ENCODE measurements at places on chromosomes 4 and X.
A peak's percentile ranks its signal among the peaks of the same experiment; 100 is the strongest.

DNA sequence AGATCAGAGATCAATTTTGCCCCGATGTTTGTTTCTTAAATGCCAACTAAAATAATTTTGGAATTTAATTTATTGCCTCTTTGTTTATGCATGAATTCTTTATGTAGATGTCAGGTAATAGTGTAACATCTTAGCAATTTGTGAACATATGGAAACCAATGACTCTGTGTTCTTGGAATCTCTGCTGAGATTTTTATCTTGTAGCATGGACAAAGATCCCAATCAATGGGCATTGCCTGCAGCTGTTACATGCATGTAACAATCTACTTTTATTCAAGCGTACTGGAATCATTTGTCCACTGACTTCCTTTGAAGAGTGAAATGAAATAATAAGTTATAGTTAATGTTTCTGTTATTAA, 61.6 kb upstream of the ARSJ start:
- DNase-seq = no peak

DNA sequence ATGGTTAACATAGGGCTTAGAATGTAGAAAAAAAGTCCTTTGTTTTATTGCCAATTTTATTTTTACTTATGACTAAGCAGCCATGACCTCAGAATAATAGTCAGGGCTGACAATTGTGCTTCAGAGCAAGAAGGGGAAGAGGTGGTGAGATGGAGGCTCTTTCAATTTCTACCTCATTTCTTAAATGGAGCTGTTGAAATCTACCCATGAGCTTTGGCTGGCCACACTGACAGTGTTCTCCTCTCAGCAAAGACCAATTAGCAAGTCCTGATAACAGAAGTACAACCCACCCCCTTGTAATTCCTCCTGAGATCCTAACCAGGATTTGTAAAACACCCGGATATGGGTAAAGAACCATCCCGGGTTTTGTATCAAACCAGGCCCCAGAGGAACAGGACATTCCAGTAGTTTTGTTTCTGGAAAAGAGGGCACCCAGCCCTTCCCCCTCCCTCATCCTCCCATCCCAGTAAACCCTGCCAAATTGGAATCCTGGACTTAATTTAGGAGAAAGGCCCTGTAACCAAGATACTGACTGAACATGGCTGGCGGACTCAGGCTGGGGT, at the start of gene HEPH:
Gene HEPH (plus strand): TSS at position 399 of the 563 bp plus-strand sequence. CDS start 6,324 bp downstream, outside the sequence.
- DNase-seq = peak; percentile 0

GRCh38 chrX:55841962-55842752, 124.6 kb downstream of the RRAGB start:
- no peak for DNase-seq

DNA sequence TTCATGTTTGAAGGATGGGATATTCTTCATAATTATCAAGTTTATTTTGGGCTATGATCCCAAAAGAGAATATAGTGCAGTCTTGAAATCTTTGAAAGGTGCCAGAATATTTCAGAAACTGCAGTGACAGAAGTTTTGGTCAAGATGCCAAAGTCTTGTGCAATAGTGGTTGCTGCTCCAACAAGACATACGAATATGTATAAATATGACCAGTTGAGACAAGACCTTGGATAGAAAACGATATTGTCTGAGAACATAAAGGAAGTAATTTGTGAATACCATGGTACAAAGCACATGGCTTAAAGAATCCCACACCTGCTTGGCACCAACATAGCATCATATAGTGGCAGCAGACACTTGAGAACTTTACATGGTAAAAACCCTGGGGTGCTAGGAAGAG, 48.6 kb upstream of the AMELX start:
- DNase-seq = no peak

DNA sequence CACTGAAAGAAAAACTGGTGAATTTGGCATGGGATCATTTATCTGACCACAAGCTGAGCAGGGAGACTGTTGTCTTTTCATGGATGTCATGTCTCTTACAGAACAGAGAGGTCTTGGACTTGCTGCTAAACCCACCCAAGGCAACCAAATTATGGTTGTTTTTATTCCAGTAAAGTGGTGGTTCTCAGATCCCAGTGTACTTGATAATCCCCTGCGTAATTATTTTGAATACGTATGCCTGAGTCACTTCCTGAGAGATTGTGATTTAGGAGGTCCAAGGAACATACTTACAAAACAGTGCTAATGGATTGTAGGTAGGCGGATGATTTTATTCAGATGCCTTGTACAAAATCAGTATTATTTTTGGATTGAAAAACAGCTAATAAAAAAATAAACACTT, 585.6 kb downstream of the IL1RAPL1 start:
- no peak for DNase-seq

- no peak for DNase-seq
Measured at GRCh38 chr4:140790765-140791164, 34.6 kb upstream of the TBC1D9 start.

DNA sequence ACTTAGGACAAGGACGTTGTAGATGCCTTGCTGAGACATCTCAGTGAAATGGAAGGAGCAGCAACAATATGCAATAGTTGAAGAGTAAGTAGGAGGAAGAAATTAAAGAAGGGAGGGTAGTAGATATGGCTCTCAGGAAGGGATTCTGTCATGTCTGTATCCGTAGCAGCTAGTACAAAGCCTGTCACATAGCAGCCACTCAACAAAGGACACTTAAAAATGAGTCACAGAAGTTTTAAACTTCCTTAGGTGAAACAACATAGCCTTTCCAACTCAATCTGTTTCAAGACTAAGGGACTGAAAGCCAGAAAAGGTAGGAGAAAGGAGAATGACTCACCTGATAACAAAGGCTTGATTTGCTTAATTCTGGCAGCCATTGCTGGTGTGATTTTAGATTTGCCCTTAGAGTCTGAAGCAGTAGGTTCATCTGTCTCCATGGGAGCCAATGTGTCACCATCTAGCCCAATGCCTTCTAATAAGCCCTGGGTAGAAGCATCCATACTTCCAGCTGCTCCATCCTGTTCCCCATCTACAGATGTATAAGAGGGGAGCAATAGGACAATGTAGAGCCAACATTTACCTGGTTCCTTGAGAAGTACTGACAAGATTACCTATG, 86.6 kb downstream of the HUWE1 start:
- no peak for DNase-seq
